Effector memory CD4-positive, alpha-beta T cell (primary cell): ENCODE measurements at places on chromosomes 6 and 20.

DNA sequence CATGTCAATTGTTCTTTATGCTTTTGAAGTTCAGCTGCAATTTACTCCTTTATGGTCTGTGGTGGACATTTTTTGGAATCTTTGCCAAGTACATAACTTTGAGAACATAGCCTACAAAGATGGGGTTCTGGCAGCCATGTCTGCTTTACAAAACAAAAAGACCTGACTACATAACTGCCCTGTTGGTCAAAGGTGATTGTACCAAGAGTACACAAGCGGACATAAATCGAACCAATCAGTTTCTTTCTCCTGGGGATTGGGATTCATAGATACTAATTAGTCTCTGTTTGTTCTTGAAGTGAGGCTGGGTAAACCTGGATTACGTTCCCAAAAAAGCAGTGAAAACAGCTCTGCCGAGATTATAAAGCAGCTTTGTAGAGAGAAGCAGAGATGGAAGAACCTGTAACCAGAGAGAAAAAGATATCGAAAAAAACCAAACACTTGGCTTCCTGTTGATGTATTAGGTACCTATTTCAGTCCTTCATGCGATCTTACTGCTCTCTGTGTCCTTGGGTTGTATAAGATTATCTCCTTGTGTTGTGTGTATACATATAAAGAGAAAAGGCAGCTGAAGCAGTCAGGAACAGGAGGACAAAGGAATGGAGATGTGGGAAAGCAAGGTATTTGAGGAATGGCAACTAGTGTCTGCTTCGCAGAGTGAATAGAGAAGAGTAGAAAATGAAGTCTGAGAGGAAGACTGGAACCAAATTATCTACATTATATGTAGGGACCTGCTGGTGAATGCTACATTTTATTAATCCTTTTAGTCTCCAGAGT is 2.7 kb upstream of the ZFAND3 start:
- H3K4me3 ChIP-seq: no peak overlapping the region
- peaks cover 16% of the 10 kb centered on the region for H3K4me1 ChIP-seq
- no peaks in the 10 kb centered on the region for H3K36me3 ChIP-seq
- DNase-seq: no peak
- no peak overlapping the region for H3K27ac ChIP-seq
- no peaks in the 10 kb centered on the region for H3K27me3 ChIP-seq

DNA sequence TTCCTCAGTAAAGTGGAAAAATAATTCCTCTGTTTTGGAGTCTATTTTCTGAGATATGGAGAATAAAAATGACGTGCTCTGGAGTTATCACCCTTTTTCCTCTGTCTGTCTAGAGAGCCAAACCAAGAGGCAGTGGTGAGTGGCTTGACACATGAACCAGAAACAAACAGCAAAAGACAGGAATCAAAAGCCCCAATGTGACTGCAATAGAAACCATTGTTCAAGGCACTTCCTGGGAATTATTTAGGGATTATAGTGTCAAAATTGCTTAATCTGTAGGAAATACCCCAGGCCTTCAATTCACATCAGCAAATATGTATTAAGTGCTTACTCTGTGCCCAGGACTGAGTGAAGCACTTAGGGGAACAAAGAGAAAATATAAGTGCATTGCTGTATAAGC is 560.4 kb upstream of the JAG1 start:
- H3K36me3 ChIP-seq: no peaks in the 10 kb centered on the region
- H3K27ac ChIP-seq: no peak overlapping the region
- no peaks in the 10 kb centered on the region for H3K27me3 ChIP-seq
- no peak for DNase-seq
- H3K4me1 ChIP-seq: no peaks in the 10 kb centered on the region
- H3K4me3 ChIP-seq: no peak overlapping the region

DNA sequence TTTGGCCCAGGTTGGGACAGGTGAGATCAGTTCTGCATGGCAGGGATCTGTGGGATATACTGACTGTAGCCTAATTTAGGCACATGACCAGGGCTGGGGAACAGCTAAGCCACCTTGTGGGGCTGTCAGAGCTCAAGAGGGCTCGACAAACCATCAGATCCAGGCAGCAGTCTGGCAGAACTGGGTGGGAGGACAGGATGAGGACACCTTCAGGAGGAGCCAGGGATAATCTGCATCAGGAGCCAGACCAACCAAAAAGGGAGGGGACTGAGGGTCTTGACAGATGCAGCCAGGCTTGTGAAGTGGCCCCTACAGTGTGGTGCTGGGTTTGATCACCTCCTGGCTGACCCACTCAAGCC is 123.4 kb downstream of the MAFB start:
- DNase-seq: no peak
- H3K4me3 ChIP-seq: no peak overlapping the region
- no peaks in the 10 kb centered on the region for H3K27me3 ChIP-seq
- H3K36me3 ChIP-seq: no peaks in the 10 kb centered on the region

DNA sequence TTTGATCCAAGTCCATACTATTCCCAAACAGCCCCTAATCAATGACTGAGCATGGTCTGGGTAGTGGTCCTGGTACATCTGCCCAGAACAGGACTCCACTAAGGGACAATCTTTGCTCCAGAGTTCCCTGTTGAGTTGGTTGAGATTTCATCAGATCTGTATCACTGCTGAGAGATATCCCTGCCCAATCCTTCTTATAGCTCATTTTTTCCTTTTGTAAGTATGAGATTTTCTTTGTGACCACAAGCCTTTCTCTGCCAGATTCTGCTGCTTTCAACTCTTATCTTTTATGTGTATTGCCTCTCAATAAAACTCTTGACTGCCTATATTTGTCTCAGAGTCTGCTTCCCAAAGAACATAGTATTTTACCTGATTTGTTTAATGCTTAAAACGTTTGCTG is 46.2 kb upstream of the LAMA2 start:
- no peak overlapping the region for H3K4me3 ChIP-seq
- no peaks in the 10 kb centered on the region for H3K36me3 ChIP-seq
- DNase-seq: no peak
- no peaks in the 10 kb centered on the region for H3K4me1 ChIP-seq
- no peak overlapping the region for H3K27ac ChIP-seq
- H3K27me3 ChIP-seq: no peaks in the 10 kb centered on the region

GRCh38 chr20:45300961-45301360 is 5.7 kb upstream of the RBPJL start:
- no peaks in the 10 kb centered on the region for H3K4me1 ChIP-seq
- H3K27me3 ChIP-seq: no peaks in the 10 kb centered on the region
- DNase-seq: no peak
- no peak overlapping the region for H3K4me3 ChIP-seq

GRCh38 chr6:35248300-35248699 is 11.2 kb upstream of the ZNF76 start:
- H3K27me3 ChIP-seq: no peaks in the 10 kb centered on the region
- no peak overlapping the region for H3K27ac ChIP-seq
- no peaks in the 10 kb centered on the region for H3K4me1 ChIP-seq
- H3K4me3 ChIP-seq: no peak overlapping the region

GRCh38 chr6:70312165-70312745 is 9.4 kb upstream of the COL9A1 start:
- no peaks in the 10 kb centered on the region for H3K36me3 ChIP-seq
- DNase-seq: no peak
- H3K27ac ChIP-seq: no peak overlapping the region
- H3K4me1 ChIP-seq: no peaks in the 10 kb centered on the region
- no peaks in the 10 kb centered on the region for H3K27me3 ChIP-seq

DNA sequence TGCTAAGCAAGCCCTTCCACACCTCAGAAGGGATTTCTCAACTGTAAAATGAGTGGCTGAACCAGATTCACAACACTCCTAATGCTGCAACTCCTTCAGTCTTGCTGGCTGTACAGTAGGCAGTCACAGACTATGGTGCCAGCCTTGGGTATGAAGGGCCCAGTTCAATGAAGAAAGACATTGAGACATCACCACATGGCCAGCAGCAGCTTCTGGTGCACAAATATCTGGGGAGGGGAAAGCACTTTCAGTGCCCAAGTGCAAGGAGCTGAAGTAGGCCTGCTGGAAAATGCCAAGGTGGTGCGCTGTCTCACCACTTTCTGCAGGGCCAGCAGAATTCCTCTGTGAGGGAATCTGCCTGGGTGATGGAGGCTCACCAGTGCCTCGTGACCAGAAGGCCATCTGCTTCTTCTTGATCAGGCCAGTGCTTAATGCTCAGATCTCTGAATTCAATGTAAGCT is 1.8 kb downstream of the PLA2G7 start:
- no peaks in the 10 kb centered on the region for H3K36me3 ChIP-seq
- no peaks in the 10 kb centered on the region for H3K4me1 ChIP-seq
- DNase-seq: no peak
- no peak overlapping the region for H3K27ac ChIP-seq
- peaks cover 13% of the 10 kb centered on the region for H3K27me3 ChIP-seq
- no peak overlapping the region for H3K4me3 ChIP-seq

GRCh38 chr20:41231136-41231535 is 86.4 kb downstream of the ZHX3 start:
- DNase-seq: no peak
- no peak overlapping the region for H3K4me3 ChIP-seq
- H3K36me3 ChIP-seq: no peaks in the 10 kb centered on the region
- no peaks in the 10 kb centered on the region for H3K27me3 ChIP-seq
- H3K27ac ChIP-seq: no peak overlapping the region
- H3K4me1 ChIP-seq: peaks cover 5% of the 10 kb centered on the region

GRCh38 chr6:45049188-45049843 is 278.8 kb upstream of the RUNX2 start:
- H3K36me3 ChIP-seq: no peaks in the 10 kb centered on the region
- H3K4me1 ChIP-seq: no peaks in the 10 kb centered on the region
- no peak overlapping the region for H3K27ac ChIP-seq

DNA sequence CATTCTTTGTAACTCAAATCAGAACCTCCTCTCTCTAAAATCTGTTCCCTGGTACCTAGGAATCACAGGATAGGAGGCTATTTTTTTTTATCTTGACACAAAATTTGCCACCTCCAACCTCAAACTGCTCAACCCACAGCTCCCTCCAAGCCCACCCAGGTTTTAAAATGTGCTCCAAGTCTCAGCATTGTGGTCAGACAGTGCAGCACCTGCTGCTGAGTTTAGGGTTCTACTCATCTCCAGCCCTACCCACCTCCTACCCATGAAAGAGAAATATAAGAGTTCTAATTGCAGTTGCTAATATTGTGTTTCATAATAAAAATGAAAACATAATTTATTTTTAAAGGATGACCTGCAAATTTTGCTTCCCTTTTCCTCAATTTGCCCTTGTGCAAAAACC is 496.5 kb downstream of the MAFB start:
- H3K27ac ChIP-seq: no peak overlapping the region
- no peak for DNase-seq
- H3K36me3 ChIP-seq: no peaks in the 10 kb centered on the region
- no peaks in the 10 kb centered on the region for H3K4me1 ChIP-seq
- H3K4me3 ChIP-seq: no peak overlapping the region

DNA sequence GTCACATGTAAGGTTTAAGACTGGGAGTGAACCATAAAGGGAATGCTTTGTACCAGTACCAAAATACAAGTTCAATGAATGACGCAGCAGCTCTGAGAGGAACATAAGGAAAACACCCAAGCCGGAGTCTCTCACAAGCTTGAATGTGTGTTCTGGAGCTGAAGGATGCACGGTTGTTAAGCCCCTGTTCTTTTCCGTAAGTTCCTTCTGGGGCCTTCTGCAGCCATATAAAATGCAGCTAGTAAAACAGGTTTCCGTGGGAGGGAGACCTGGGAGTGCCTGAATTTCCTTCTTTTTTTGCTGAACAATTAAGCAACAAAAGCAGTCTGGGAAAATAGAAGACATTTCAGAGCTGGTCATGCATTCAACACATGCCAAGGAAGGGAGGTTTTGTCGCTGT is 73.2 kb upstream of the JAG1 start:
- no peak overlapping the region for H3K27ac ChIP-seq
- DNase-seq: no peak
- no peaks in the 10 kb centered on the region for H3K36me3 ChIP-seq
- no peaks in the 10 kb centered on the region for H3K27me3 ChIP-seq
- no peak overlapping the region for H3K4me3 ChIP-seq
- H3K4me1 ChIP-seq: no peaks in the 10 kb centered on the region

- H3K36me3 ChIP-seq: no peaks in the 10 kb centered on the region
- DNase-seq: no peak
- H3K4me1 ChIP-seq: no peaks in the 10 kb centered on the region
- no peak overlapping the region for H3K27ac ChIP-seq
- H3K27me3 ChIP-seq: peaks cover 3% of the 10 kb centered on the region
Observed at GRCh38 chr20:16580620-16581019, 7.4 kb upstream of the KIF16B start.

DNA sequence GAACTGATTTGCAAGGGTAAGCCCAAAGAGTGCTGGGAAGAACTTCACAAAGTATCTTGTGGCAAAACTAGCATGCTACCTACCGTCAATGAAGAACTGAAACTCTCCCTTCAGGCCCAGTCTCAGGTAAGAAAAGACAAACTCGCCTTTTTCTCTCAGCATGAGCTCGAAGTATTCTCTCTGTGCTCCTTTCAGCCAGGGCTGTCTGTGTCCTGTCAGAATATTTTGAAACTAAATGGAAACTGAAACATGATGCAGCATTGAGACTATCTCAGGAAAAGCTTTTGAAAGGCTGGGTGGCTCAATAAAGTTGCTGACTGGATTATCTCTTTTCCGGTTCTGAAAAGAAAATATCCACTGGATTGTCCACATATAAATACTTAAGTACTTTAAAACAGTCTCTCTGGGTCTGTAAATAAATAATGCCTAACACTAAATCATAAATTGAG is 696 bp downstream of the CALHM5 start:
- H3K4me1 ChIP-seq: no peaks in the 10 kb centered on the region
- H3K36me3 ChIP-seq: no peaks in the 10 kb centered on the region
- no peaks in the 10 kb centered on the region for H3K27me3 ChIP-seq
- no peak overlapping the region for H3K27ac ChIP-seq

- no peak for DNase-seq
- no peaks in the 10 kb centered on the region for H3K36me3 ChIP-seq
- no peaks in the 10 kb centered on the region for H3K4me1 ChIP-seq
- no peaks in the 10 kb centered on the region for H3K27me3 ChIP-seq
Observed at GRCh38 chr6:46340246-46340645, 151.0 kb downstream of the RCAN2 start.

- H3K36me3 ChIP-seq: no peaks in the 10 kb centered on the region
- DNase-seq: no peak
- no peaks in the 10 kb centered on the region for H3K4me1 ChIP-seq
- H3K4me3 ChIP-seq: no peak overlapping the region
- no peaks in the 10 kb centered on the region for H3K27me3 ChIP-seq
Observed at GRCh38 chr6:12200761-12201160, 89.4 kb upstream of the EDN1 start.

- H3K4me1 ChIP-seq: peaks cover 9% of the 10 kb centered on the region
- H3K27ac ChIP-seq: no peak overlapping the region
- H3K27me3 ChIP-seq: peaks cover 4% of the 10 kb centered on the region
- H3K36me3 ChIP-seq: no peaks in the 10 kb centered on the region
- DNase-seq: no peak
Observed at GRCh38 chr20:13223736-13224520, 2.9 kb downstream of the ISM1 start.
